ENCODE measurements at places on chromosomes 1 and 21.

DNA sequence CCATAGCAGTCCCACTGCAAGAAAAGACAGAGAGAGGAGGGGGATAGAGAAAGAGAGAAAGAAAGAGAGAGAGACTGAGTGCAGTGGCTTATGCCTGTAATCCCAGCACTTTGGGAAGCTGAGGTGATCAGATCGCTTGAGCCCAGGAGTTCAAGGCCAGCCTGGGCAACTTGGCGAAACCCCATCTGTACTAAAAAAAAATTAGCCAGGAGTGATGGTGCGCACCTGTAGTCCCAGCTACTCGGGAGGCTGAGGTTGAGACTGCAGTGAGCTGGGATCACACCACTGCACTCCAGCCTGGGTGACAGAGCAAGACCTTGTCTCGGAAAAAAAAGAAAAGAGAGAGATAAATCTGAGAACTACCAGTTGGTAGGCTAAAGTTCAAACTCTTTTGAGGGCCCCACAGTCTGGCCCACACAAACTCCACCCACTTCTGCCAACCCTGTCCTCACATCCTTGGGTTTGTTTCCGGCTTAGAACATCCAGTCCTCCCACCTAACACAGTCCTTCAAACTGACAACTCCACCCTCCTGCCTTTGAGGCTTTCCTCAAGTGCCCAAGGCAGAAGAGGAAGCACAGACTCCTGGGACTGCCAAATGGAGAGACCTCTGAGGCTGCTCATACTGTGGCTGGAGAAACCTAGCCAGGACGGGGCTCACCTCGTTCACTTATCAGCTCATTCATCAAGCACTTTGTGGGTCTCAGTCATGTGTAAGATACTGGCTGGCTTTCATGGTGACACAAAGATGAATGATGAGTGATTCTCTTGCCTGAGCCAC is 20.1 kb downstream of the TFAP2E start:
- DNase-seq, result no peak

DNA sequence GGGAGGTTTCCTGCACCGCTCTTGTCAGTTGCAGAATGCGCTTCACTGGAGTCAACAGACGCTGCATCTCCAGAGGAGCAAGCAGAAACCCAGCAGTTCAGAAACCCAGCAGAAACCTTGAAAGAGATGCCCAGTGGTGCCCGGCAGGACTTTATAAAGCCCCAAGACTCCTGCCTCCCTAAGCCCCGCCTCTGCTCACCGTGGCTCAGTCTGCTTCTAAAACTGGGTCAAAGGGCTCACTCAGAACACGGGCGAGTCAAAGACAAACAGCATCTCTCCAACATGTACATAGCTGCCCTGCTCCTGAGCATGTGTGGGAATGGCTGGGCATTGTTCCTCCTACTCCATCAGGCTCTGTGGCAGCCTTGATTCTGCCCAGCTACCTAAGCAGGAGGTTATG is at the start of gene HMGCS2:
Gene HMGCS2 (minus strand): TSS at position 128 of the 400 bp plus-strand sequence. CDS start 61 bp downstream, at position 67.
- DNase-seq, result no peak

DNA sequence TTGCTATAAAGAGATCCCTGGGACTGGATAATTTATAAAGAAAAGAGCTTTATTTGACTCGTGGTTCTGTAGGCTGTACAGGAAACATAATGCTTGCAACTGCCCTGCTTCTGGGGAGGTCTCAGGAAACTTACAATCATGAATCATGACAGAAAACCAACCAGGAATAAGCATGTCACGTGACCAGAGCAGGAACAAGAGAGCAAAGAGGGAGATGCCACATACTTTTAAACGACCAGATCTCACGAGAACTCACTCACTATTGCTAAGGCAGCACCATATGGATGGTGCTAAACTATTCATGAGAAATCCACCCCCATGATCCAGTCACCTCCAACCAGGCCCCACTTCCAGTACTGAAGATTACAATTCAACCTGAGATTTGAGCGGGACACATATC is 49.8 kb upstream of the RCC1 start:
- no peak for DNase-seq

DNA sequence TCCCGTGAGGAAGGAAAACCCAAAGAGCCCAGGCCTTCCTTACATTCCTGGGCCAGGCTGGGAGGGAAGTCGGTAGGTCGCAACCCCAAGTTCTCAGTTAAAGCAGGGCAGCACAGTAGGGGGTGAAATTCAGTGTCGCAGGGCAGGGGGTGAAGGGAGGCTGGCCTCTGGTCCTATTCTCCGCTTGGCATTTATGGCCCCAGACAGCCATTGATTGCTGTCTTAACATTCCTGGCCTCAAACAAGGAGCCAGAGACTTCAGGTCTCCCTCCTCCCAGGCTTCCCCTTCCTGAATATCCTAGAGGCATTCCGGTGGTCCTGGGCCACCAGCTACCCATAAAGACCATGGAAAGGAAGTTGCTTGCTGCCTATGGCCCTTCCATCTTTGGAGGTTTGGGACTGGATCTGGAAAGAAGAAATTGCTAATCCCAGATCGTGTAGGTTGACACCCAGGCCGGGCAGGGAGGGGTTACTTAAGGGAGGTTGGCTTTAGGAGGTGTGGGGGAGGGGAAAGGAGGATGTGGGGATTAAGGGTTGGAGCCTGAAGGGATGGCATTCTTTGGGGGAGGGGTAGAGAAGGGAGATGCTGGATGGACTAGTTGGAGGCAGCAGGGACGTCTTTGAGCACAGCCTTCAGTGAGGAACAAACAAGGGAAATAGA is 1.7 kb downstream of the LIN28A start:
- DNase-seq, result no peak

DNA sequence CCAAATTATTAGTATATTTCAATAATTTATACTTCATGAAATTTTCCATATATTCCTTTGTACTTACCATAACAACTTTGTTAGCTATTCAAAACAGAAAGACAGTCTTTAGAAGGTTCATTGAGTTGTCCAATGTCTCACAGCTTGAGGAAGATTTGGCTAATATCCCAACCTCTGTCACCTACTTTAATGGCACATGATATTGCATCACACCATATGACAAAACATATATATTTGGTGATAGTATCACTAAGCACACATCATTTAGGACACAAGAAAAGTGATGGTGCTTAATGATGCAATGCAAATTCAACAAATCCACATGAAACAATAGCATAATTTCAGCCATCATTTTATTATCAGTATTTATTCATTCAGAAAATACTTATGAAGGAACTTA is 122.0 kb upstream of the BRINP3 start:
- no peak for DNase-seq
